ENCODE measurements at places on chromosomes 7 and 10.

- peak; percentile 77 for DNase-seq
Measured at GRCh38 chr10:60099998-60100747, 193.8 kb upstream of the CCDC6 start.

GRCh38 chr10:86830043-86830591 is 73.7 kb downstream of the BMPR1A start:
- DNase-seq, result no peak

- no peak for DNase-seq
Measured at GRCh38 chr7:22841954-22842353, 19.3 kb upstream of the TOMM7 start.

GRCh38 chr7:49333180-49333881 is 409.0 kb downstream of the CDC14C start:
- DNase-seq, result no peak

DNA sequence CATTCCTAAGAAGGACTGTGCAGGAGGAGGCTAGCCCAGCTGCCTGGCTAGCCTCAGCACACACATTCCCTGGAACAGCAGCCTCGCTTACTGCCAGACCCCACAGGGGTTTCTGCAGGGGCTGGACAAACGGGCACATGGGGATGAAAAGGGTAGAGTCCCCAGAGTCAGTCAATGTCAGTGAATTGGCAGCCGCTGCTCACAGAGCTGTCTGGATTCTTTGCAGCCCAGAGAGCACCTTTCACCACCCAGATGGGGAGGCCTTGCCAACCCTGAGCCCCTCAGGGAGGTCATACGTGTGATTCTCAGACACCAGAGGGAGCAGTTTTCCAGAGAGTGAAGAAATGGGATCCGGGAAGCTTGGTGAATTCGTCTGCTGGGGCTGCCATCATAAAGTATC is 143.3 kb downstream of the KCNMA1 start:
- DNase-seq, result no peak
